ENCODE measurements at places on chromosomes 3 and 15.

DNA sequence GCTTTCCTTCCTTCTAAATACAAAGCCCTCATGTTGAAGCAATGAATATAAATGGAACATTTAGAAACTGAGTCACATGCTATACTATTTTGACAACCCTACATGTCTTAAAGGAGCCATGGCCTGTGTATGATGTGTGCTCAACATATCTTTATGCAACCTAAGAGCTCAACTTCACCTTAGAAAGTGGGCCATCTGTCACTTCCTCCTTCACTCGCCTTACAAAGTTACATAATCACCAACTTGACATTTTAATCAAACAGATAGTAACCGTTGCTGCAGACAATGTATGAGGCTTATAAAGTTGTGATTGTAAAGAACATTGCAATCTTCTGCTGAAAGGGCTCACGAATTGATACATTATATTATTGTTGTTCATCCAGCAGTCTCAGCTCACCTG, 163.6 kb downstream of the SERPINI1 start:
- no peak for DNase-seq

DNA sequence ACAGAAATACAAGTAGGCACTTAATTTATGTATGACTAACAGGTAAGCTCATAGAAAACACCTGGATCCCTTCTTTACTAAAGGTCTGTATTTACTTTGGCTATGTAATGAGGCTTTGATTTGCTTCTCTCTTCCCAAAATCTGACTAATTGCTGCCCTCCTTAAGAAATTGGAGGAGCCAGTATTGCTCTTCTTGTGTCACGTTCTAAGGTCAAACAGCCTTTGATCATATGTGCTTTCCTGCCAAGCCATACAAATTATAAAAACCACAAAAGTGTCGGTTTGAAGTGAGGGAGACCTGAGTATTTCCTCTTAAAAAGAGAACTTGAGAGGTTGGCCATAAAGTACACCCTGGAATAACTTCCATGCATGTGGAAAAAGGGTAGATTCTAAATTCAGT, 112.1 kb upstream of the MB21D2 start:
- DNase-seq, result no peak

- DNase-seq, result no peak
Measured at GRCh38 chr3:100252001-100252400, 8.8 kb upstream of the TBC1D23 start.

DNA sequence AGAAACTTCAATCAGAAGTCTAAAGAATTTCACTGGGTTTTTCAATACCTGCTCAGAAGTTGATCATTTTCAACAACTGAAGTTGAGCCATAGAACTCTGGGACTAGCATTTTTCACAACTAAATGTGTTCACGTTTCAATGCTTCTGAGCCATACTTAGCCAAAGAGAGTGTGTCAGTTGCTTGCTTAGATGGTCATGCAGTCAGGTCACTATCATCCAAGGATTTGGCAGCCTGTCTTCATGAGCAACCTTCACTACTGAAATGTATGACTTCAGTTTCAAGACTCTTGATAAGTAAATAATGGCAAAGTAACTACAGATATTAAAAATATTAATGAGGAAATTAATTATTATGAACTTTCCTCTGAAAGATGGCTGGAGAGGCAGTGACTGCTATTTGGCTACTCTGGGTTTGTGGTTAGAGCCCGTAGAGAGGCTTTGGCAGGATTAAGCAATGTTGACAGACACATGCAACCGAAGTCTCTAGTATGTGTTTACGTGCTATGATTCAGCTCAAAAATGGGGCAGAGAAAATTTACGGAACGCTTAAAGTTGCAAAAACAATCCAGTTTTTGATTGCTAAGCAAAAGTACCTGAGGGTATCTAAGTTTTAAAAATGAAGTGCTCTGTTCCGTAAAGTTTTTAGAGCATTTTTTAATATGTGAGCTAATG, 133.8 kb downstream of the GMNC start:
- no peak for DNase-seq

DNA sequence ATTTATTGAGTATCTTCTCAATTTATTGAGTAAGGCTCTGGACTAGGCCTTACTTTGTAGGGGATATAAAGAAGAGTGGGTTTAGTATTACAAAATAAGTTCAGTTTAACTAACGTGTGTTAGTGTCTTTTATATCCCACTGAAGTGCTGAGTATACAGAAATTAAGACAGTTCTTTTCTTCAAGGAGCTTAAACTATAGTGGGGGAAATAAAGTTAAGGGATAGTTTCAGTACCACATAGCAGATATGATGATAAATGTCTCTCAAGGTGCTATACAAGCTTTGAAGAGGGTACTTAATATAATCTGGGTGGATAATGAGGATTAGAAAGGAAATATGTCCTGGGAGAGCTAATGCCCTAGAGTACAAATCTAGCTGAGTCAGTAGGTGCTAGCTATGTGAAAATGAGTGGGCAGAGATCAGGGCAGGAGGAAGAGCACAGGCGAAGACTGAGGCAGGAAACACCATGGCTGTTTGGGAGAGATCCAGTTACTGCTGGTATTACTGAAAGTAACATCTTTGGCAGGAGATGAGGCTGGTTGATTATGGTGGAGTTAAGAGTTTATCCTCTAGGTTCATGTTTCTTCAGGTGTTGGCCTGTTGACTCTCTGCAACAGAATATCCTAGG, 46.0 kb downstream of the TEX9 start:
- DNase-seq, result no peak

DNA sequence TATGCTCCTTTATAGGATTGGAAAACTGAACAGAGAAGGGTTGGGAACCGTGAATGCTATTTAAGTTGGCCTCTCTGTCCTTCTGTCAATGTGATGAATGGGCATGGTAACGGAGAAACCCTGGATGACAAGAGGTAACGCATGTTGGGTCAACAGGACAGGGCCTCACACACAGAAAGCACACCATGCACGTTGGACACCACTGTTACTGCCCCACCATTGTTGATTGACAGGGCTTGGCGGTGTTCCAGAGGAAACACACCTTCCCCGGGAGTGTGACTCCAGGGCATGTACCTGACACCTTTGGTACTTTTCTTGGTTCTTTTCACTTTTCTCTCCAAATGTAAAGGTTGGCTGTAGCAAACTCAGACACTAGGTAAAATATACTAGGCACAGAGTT, 548.5 kb downstream of the OCA2 start:
- no peak for DNase-seq

DNA sequence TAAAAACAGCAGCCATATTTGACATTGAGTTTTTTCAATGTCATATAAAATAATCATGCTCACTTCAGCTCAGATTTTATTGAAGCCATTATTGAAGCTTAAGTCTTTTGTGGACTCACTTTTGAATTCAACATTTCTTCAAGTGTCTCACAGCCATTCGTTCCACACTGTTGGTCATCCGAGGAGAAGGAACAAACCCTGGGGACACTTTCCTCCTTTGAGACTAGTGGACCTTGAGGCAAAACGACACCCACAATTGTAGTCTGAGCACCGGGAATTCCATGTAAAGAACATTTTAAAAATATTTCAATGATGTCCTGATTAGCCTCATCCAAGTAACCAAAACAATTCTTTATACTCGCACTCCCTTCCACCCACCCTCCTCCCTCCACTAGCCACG, 174.7 kb downstream of the CD47 start:
- no peak for DNase-seq

DNA sequence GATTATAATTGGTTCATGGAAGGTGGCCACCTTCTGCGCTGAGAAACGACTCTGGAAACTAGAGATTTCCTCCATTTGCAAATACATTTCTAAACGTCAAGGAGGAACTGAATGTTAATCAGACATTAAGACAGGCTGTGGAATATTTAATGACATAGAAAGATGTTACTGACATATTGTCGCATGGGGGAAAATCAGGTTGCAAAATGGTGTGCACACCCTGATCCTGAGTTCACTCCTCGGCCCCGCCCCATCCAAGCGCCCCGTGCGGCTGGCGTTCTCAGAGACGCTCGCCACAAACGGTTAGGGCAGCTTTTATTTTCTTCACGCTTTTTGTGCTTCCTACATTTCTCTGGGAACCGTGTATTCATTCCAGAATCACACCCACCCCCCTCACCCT, 10.7 kb downstream of the H1-8 start:
- no peak for DNase-seq

Measured in NCI-H1694 treated with DMSO at 0.1 percent for 48 hours (cell line).